ENCODE measurements at places on chromosomes 1 and 21.

DNA sequence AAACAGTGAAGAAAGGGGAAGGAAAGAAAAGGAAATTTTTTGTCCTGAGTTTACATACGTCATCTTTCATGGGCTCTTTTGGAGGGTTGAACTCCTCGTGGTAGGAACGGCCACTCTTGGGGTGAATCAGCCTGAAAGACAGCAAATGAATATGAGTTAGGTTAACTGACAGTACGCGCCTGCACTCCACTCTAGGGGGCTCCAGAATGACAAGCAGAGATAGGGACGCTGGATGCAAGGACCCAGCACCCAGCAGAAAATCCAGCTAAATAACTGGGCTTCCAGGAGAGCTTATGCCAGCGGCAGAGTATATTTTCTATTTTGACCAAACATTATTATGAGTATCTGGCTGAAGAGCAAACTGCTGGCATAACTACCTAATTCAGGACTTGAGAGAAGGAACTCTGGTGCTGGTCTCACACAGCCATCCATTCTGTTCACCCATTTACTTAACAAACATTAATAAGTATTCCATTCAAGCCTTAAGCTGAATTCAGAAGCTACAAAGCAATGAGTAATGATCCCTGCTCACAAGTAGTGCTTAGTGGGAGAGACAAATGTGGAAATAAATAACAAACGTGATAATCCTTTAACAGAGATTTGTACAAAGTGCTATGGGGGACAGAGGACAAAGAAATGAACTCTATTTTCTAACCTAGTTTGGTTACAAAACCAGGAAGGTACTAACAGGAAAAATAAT, 22.1 kb downstream of the AK2 start:
- DNase-seq = no peak

DNA sequence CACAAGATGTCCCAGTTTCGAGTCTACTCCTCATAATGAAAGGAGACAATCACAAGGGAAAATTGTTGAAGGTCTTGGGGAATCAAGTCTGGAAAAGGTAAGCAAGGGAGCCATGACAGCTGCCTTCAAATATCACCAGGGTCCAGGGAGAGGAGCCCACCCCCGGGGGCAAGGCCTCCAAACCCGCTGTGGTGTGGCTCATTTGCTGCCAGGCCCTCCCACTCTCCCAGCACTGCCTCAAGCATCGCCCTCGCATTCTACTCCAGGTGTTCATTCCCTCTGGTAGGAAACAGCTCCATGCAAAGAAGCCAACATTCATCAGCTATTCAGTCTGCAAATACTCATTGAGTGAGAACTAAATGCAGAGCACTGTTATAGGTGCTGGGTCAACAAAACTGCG, 8.6 kb downstream of the S100A9 start:
- DNase-seq = no peak

- peak; percentile 99 for DNase-seq
Measured at GRCh38 chr1:44327679-44328491, 27.2 kb downstream of the ERI3 start.

GRCh38 chr1:40477678-40478053, 576 bp downstream of the ZFP69 start:
- DNase-seq = peak; percentile 17

DNA sequence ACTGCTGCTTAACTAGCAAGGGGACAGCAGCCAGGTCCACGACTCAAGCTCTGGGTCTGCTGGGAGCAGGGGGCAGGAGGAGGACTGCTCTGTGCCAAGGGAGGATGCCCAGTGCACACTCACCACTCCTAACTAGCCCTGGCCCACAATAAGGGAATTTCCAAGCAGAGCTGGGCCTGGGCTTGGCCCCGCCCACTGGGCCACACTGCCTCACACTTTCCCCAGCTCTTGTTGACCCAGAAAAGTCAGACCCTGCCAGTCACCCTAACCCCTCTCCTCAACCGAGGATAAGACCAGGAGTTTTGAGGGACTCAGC, 18.7 kb downstream of the SLC9A1 start:
- no peak for DNase-seq

Measured in AG08395 (cell line).